ENCODE measurements at places on chromosomes 4 and X.
A peak's percentile ranks its signal among the peaks of the same experiment; 100 is the strongest.

GRCh38 chr4:111991163-111991562, 154.1 kb upstream of the FAM241A start:
- peak; percentile 39 for DNase-seq

DNA sequence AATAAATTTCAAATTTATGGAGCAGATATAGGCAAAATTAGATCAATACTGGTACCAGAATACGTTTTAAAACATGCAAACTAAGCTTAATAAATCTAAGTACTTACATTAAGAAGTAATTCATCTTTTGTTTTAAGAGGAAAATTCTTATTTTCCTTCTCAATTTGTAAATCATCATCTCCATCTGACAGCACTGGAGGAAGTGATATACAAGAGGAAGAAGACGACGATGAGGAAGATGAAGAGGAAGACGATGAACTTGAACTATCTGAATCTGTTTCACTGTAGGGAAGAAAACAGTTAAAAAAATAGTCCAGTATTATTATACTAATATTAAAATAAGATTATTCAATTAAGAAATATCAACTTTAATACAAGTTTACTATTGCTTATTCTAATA, 2.6 kb downstream of the NAF1 start:
- no peak for DNase-seq

GRCh38 chr4:108433832-108434231, 186.5 kb upstream of the RPL34 start:
- no peak for DNase-seq

- DNase-seq: no peak
Observed at GRCh38 chr4:152990471-152991131, 54.5 kb downstream of the FHDC1 start.

DNA sequence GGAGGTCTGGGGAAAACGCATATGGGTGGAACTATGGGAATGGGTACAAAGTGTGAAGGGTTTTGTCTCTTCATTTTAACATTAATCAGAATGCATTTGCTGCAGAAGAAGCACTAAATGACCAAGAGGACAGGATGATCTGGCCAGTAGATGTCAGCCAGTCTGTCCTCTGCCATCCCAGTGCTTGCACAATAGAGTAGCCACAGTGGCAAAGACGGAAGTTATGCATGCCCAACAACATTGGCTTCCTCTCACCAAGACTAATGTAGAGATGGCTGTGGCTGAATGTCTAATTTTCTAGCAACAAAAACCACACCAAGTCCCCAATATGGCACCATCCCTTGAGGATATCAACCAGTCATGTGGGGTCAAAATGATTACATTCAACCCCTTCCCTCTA, 45.0 kb upstream of the ARHGEF6 start:
- no peak for DNase-seq

DNA sequence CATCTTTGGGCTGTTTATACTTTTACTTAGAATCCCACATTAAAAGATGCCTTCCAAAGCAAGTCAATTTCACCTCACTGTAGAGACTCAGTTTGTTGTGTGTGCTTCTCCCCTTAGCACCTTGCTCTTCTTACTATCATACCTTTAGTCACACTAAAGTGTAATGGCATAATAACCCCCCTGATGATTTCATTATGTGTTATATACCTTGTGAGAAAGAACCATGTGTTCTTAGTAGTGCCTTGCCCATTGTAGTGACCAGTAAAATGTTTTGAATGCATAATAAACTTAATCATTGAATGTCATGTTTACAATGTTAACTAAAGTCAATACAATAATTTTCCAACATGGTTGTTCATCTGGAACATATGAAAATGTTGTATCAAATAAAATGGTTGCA, 1621.9 kb downstream of the PCDH7 start:
- no peak for DNase-seq

GRCh38 chrX:9370893-9371292, 94.0 kb upstream of the TBL1X start:
- no peak for DNase-seq

DNA sequence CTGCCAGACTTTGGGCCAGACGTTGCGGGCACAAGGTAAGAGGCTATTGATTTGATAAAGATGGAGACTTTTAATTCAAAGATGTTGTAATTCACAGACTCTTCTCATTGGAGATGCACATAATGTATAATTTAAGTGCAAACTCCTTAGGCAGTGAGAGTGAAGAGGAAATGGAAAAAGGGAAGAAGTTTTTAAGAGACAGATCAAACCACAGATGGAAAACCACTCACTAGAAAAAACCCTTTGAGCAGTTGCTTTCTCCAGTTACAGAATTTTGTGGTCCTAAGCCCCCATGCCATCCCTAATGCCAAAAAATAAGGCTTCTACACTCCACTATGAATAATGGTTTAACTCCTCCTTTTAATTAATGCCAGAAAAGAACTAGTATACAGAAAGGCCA, 977.1 kb upstream of the PRKX start:
- DNase-seq: no peak

DNA sequence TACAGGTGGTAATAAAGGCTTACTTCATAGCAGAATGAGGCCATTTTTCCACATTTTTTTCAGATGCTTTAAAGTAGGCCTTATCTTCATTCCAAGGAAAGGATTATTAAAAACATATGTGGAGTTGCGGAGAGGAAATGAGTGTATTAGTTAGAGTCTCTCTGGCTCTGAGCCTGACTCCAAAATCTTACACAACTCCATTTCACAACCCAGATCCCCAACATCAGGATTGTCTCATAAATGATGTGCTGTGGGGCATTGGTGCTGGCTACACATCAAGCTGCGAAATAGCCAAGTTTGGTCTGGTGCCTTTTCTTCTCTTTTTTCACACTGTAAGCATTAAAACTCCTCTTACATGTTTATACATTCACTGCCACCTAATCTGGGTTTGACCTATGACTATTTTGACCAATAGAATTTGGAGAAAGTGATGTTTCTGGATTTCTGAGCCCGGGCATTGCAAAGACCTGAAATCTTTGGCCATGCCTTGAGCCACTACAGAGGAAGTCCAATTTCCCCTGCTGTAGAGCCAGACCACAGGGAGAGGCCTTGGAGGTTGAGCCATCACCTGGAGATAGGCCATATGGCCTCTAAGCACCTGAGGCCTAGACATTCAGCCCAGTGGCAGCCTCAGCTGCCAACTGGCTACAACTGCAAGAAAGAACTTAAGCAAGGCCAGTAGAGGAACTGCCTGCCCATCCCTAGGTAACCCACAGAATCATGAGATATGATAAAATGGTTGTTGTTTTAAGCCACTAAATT, 16.7 kb upstream of the SOD3 start:
- DNase-seq: no peak

GRCh38 chrX:117743469-117744251, 372.9 kb downstream of the KLHL13 start:
- no peak for DNase-seq
